ENCODE measurements at places on chromosomes 4 and X. TPM values are rescaled to one million over a fixed set of nuclear protein-coding genes. Genes with fewer than 3 reads are reported as not detected.

DNA sequence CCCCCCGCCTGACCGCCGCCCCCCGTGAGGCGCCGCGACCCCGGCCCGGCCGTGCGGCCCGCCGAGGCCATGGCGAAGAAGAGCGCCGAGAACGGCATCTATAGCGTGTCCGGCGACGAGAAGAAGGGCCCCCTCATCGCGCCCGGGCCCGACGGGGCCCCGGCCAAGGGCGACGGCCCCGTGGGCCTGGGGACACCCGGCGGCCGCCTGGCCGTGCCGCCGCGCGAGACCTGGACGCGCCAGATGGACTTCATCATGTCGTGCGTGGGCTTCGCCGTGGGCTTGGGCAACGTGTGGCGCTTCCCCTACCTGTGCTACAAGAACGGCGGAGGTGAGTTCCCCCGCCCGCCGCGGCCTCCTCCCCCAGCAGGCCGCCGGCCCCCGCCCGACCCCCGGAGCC, 780 bp downstream of the SLC6A8 start:
- no peak for DNase-seq

DNA sequence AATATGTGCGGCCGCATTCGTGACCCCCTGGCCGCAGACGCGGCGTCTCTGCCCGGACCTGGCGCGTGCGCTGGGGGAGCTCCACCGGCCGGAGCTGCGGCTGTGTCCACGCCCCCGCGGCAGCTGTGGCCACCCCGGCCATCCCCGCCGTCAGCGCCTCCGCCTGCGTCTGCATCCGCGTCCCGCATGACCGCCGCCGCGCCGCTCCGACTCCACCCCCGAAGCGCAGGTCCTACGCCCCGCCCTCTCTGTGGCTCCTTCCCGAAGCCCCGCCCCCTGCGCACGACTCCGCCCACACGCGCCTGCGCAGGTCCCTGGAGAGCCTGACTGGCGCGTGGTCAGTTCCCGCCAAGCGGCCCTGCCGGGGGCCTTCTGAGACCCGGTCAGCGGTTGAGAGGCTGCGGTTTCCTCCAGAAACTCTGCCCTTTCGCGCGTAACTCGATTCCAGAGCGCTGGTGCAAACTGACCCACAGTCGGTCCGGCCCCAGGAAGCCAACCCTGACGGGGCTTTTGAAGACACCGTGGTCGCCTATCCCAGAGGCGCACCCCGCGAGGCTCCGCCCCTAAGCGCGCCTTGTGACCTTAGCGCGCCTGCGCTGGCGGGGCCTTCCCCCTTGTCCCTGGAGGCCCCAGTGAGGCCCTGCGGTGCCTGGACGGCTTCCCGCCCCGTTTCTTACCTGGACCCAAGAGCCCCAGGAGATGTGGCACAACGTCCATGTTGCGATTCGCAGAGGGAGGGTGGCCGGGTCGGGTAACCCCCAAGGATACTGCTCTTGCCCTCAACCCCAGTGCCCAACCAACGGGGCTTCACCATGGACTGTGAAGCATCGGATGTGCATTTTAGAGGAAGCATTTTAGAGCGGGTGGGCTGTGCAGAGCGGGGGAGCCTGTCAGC, at the start of gene LAGE3:
Gene LAGE3 (minus strand): TSS at position 554 of the 895 bp plus-strand sequence. CDS start 366 bp downstream, at position 188.
- peak; percentile 97 for DNase-seq

DNA sequence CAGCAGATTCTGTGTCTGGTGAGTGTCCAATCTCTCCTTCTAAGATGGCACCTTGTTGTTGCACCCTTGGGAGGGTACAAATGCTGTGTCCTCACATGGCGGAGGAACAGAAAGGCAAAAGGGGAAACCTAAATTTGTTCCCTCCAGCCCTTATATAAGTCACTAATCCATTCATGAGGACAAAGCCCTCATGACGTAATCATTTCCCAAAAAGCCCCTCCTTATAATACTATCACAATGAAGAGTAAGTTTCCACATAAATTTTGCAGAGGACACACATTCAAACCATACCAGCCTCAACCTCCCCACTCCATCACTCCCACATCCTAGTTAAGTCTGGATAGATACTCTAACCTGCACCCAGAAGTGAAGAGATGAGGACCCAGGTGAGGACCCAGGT, 63.1 kb downstream of the USP38 start:
- no peak for DNase-seq

DNA sequence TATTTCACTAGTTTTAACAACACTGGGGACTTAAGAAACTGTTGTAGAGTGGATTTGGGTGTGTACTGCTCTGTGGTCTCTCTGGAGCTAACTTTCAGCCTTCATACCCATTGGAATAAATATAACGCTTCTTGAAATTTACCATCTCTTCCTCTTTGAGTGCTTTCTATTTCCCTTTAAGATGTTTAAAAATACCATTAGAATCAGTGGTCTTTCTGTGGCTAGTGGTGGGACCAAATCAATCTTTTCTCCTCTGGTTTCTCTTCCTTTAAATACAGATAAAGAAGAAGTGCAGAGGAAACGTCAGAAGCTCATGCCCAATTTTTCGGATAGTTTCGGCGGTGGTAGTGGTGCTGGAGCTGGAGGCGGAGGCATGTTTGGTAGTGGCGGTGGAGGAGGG, 92.0 kb downstream of the NFKB1 start:
- no peak for DNase-seq

GRCh38 chr4:99077177-99077576, 11.4 kb downstream of the ADH5 start:
- DNase-seq, result no peak

GRCh38 chrX:21735768-21736127, 22.2 kb downstream of the SMPX start:
- DNase-seq, result no peak

GRCh38 chr4:138317175-138317748, 75.1 kb upstream of the SLC7A11 start:
- DNase-seq, result no peak

DNA sequence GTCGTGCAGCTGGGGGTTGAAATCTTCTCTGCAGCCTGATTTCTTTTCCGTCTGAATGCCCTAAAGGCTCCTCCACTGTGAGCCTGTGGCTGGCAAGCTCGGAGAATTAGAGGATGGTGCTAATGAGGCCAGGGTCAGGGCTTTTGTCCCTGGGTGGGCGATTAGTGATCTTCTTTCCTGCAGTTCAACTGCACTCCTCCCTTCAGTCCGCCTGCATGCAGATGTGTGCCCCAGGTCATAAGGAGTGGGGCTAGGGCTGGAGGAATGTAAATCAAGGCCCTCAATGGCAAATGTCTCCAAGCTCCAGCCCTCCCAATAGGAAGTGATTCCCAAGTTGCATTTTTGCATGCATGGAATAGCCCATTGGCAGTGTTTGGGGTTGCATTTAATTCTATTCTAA, 405.0 kb downstream of the AFF2 start:
- no peak for DNase-seq

- DNase-seq, result no peak
Measured at GRCh38 chrX:127879585-127879984, 172.6 kb downstream of the ACTRT1 start.

DNA sequence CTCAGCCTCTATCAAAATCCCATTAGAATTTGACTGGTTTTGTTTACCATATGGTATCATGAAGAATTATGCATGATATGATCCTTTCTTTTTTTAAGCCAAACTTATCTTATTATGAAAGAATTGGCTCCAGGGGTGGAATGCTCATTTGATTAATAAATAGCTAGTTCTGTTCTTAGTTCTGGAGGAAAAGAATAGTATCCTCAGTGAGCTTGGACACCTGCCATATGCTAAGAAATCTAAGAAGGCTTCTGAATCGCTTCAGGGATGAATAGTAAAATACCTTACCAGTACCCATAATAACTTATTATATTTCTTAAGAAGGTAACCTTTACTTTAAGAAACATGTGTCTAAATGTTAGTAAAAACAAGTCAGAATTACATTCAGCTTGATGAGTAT, 803.6 kb downstream of the ADGRL3 start:
- no peak for DNase-seq

DNA sequence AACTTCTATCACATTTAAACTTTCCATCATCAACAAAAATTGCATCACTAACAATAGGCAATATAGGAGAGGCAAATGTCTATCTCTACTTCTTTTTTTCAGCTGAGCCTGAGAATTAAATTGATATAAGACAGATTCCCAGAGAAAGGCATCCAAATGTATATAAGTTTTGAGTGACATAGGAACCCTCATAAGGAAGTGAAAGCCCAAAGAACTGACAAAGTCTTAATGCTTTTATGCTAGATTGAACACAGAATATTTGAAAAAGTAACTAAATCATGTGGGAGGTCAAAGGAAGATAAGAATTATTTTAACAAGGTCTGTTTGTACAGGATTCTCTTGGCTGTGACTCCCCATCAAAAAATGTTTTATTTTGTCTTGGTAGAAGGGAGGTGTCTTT, 714.9 kb downstream of the GRXCR1 start:
- no peak for DNase-seq

- no peak for DNase-seq
Measured at GRCh38 chr4:116599859-116600258, 485.5 kb downstream of the TRAM1L1 start.

The VCX3B gene
- total RNA-seq, result not detected

The TBX22 gene
- total RNA-seq, result not detected

The FIP1L1 gene
- 42.4 TPM for total RNA-seq

The TMEM150C gene
- 8.3 TPM for total RNA-seq

The TCEAL2 gene
- total RNA-seq, result 29.2 TPM

The STK26 gene
- 15.9 TPM for total RNA-seq

The EOLA2 gene
- 24.0 TPM for total RNA-seq

The ESX1 gene
- not detected for total RNA-seq

The BTC gene
- 40.6 TPM for total RNA-seq

The GAGE12J gene
- total RNA-seq, result not detected
